ENCODE measurements at places on chromosomes 7 and 10. TPM values are rescaled to one million over a fixed set of nuclear protein-coding genes. Genes with fewer than 3 reads are reported as not detected.

GRCh38 chr10:101301111-101301731 lies 52.7 kb upstream of the BTRC start:
- no peak for DNase-seq

Gene C10orf62
- polyA plus RNA-seq = 1.1 TPM

Gene CDHR3
- polyA plus RNA-seq = 15.8 TPM

DNA sequence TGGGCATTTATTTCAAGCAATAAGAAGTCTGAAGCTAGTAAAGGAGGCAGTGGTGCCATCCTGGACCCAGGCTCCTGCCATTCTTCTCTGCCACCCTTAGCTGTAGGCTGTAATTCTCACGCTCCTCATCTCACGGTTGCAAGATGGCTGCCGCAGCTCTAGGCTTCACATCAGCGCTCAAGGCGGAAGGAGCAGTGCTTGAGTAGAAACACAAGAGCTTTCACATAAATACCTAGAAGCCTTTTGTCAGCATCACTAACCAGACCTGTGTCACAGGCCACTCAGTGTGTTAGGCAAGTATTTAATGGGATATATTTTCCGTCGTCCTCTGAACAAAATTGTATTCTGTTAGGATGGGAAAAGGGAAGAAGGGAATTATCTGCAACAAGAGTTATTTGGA lies 118.9 kb upstream of the KLF14 start:
- no peak for DNase-seq

Gene INPP5A
- polyA plus RNA-seq = 31.3 TPM

DNA sequence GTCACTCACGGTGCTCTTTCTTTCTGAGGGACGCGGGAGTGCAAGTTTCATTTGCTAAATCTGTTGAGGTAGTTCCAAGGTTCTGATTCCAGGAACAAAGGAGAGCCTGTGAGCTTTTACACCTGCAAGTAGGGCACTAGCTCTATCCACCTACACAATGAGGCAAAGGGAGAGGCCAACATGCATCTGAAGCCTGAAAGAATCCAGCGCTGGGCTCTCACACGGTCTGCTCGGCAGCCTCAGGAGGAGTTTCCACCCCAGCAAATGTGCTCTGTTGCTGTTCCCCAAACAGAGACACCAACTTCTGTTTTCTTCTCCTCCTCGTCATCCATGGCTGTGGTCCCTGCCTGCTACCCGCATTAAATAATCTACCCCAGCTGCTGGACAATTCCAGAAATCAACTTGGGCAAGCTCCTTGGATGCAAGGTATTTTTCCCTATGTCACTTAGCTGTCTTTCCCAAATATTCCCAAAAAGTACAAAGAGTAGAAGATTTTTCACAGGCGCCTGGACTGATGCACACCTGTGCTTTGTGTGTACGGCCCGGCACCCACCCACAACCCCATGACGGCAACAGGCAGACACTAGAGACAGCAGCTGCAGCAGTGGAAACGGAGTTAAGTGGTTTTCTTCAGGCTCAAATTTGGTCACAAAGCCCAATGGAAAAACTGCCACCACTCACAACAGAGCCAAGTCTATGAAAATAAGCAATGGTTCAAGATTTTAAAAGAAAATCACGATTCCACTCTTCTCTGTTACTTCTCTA lies 176.8 kb downstream of the ZMYND11 start:
- no peak for DNase-seq

- DNase-seq = no peak
These were observed 107.3 kb downstream of the NRCAM start for GRCh38 chr7:108348913-108349312.
